Ovary (tissue), 10 donors: ENCODE measurements at places on chromosomes 1 and 21. TPM values are rescaled to one million over a fixed set of nuclear protein-coding genes. Genes with fewer than 3 reads are reported as not detected.

DNA sequence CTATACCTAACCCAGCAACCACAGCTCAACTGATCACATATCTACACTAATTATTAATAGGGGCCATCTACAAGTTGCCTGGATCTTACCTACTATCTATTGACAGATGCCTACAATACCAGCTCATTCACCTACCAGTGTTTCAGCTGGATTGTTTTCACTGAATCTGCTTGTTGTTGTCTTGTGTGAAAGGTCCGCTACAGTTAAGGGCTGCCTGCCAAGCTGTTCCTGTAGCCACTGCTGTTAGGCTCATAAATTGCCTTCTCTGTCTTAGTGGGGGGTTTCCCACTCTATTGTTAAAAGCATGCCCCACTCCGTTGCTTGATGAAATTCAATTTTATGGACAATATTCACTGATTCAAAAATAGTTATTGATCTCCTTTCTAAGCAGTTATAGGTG is 199.7 kb upstream of the TMPRSS15 start:
- no peak for DNase-seq
- no peaks in the 10 kb centered on the region for H3K27me3 ChIP-seq
- no peaks in the 10 kb centered on the region for H3K4me1 ChIP-seq
- H3K36me3 ChIP-seq, result no peaks in the 10 kb centered on the region

DNA sequence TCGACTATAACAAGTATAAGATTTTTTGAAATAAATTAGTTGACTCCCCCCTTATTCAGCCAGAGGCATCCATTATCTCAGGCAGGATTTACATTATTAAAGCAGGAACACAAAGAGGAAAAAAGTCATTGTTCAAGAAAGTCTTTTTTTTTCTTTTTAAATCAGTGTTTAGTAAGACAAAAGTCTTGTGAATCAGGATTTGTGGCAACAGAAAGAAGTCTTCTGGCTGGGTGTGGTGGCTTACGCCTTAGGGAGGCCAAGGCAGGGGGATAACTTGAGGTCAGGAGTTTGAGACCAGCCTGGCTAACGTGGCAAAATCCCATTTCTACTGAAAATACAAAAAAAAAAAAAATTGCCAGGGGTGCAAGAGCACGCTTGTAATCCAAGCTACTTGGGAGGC is 505.5 kb downstream of the LMO4 start:
- no peak overlapping the region for H3K4me3 ChIP-seq
- H3K27me3 ChIP-seq, result no peaks in the 10 kb centered on the region
- no peaks in the 10 kb centered on the region for H3K4me1 ChIP-seq
- no peak for DNase-seq

- no peak for DNase-seq
- H3K4me1 ChIP-seq, result no peaks in the 10 kb centered on the region
- H3K27me3 ChIP-seq, result no peaks in the 10 kb centered on the region
- no peak overlapping the region for H3K4me3 ChIP-seq
- H3K27ac ChIP-seq, result no peak overlapping the region
Observed at GRCh38 chr1:198671136-198671535, 32.3 kb downstream of the PTPRC start.

- no peak overlapping the region for H3K4me3 ChIP-seq
- no peaks in the 10 kb centered on the region for H3K4me1 ChIP-seq
- no peak overlapping the region for H3K27ac ChIP-seq
- no peak for DNase-seq
Observed at GRCh38 chr1:199242601-199243000, 603.8 kb downstream of the PTPRC start.

- H3K4me3 ChIP-seq, result no peak overlapping the region
- no peaks in the 10 kb centered on the region for H3K36me3 ChIP-seq
- no peaks in the 10 kb centered on the region for H3K27me3 ChIP-seq
- DNase-seq, result peak; percentile 30
Observed at GRCh38 chr1:201676197-201676596, 137.3 kb downstream of the NAV1 start.

The ARMH1 gene
- 13.8 TPM for total RNA-seq

The ZBED6 gene
- total RNA-seq, result 30.9 TPM

GRCh38 chr1:155931332-155932038 is 2.7 kb downstream of the KHDC4 start:
- no peaks in the 10 kb centered on the region for H3K27me3 ChIP-seq
- DNase-seq, result no peak
- no peak overlapping the region for H3K27ac ChIP-seq
- H3K4me3 ChIP-seq, result no peak overlapping the region
